ENCODE measurements at places on chromosomes 2 and 18. TPM values are rescaled to one million over a fixed set of nuclear protein-coding genes. Genes with fewer than 3 reads are reported as not detected.

The RTP5 gene
- not detected for polyA plus RNA-seq

The DYNAP gene
- not detected for polyA plus RNA-seq

The SOX11 gene
- 1.2 TPM for polyA plus RNA-seq

The ZBTB7C gene
- 0.19 TPM for polyA plus RNA-seq

The KCNS3 gene
- polyA plus RNA-seq: 2.8 TPM

The POTEE gene
- 0.02 TPM for polyA plus RNA-seq

The ELOA2 gene
- not detected for polyA plus RNA-seq

The ST3GAL5 gene
- polyA plus RNA-seq: 6.2 TPM

The DYSF gene
- polyA plus RNA-seq: 0.67 TPM

The CABYR gene
- polyA plus RNA-seq: 6.5 TPM

The ERBB4 gene
- 0.10 TPM for polyA plus RNA-seq

The RAPGEF4 gene
- 0.51 TPM for polyA plus RNA-seq

The ANKRD62 gene
- not detected for polyA plus RNA-seq

The ABCG5 gene
- polyA plus RNA-seq: not detected

The TUBA3E gene
- not detected for polyA plus RNA-seq

The MAP3K19 gene
- not detected for polyA plus RNA-seq

The TBR1 gene
- 0.01 TPM for polyA plus RNA-seq

The HES6 gene
- polyA plus RNA-seq: 0.82 TPM

The LONRF2 gene
- polyA plus RNA-seq: 0.03 TPM

The MFSD6 gene
- polyA plus RNA-seq: 50.8 TPM

The VWC2L gene
- not detected for polyA plus RNA-seq

The MRPS9 gene
- 30.7 TPM for polyA plus RNA-seq

The RAMP1 gene
- polyA plus RNA-seq: 3.2 TPM

The DSC1 gene
- not detected for polyA plus RNA-seq

The SERPINB12 gene
- not detected for polyA plus RNA-seq

The MAB21L4 gene
- polyA plus RNA-seq: not detected

The SGO2 gene
- polyA plus RNA-seq: 15.5 TPM

The RGPD4 gene
- polyA plus RNA-seq: not detected

The IMPA2 gene
- 3.8 TPM for polyA plus RNA-seq

The BIN1 gene
- 17.3 TPM for polyA plus RNA-seq

The ATP6V1B1 gene
- 1.0 TPM for polyA plus RNA-seq

The HOXD10 gene
- not detected for polyA plus RNA-seq

The PPP1R1C gene
- polyA plus RNA-seq: 0.70 TPM

The BMP10 gene
- not detected for polyA plus RNA-seq

The ERFE gene
- 8.3 TPM for polyA plus RNA-seq

The NOL4 gene
- not detected for polyA plus RNA-seq

The CYBRD1 gene
- polyA plus RNA-seq: 132 TPM

The KLHL29 gene
- 4.2 TPM for polyA plus RNA-seq

The TDRD15 gene
- polyA plus RNA-seq: not detected

The EPB41L3 gene
- polyA plus RNA-seq: 3.1 TPM

All from fibroblast of lung (primary cell).